ENCODE measurements at places on chromosomes 6 and 20. TPM values are rescaled to one million over a fixed set of nuclear protein-coding genes. Genes with fewer than 3 reads are reported as not detected.
A peak's percentile ranks its signal among the peaks of the same experiment; 100 is the strongest.

The RAB5IF gene
- 94.5 TPM for total RNA-seq

The BANF2 gene
- total RNA-seq: not detected

The DACT2 gene
- not detected for total RNA-seq

DNA sequence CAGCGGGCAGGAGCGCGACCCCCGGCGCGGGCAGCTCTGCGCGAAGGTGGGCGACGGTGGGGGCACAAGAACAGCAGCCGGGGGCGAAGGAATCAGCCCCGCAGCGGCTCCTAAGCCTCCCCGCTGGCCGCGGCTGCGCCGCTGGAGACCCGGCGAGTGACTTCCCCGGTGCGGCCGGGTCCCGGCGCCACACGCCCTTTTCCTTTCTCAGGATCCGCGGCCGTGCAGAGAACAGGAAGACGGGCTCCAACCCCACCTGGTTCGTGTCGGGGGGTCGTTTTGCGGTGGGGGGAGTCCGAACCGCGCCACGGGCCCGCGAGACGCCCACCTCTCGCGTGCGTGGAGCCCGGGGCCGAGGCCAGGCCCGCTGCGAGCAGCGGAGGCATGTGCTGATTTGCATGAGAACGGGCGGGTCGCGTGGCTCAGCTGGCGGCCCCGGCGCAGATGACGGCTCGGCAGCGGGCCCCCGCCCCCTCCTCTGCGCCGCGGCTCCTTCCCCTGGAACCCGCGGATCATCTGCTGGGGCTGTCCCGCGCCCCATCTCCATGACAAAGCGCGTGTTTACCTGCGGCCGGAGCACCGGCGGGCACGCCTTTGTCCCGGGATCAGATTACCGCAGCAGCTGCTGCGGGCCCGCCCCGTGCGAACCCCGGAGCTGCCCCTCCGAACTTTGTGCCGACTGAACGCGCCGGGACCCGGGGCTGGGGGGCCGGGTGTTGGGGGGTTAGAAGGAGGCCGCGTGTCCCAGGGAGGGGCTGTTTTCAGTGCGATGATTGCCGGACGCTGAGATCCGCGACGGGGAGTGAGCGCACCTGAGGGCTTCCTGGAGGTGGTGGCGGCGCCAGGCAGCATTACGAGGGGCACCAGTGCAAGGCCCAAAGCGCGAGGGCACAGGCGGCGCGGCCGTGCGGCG lies 4.9 kb upstream of the DLL1 start:
- no peak overlapping the region for H3K27ac ChIP-seq
- peaks cover 19% of the 10 kb centered on the region for H3K4me1 ChIP-seq
- peaks cover 58% of the 10 kb centered on the region for H3K27me3 ChIP-seq
- H3K4me3 ChIP-seq: peak overlapping the region; percentile 66
- DNase-seq: no peak
- no peaks in the 10 kb centered on the region for H3K36me3 ChIP-seq

GRCh38 chr6:164015088-164015484 lies 600.6 kb downstream of the QKI start:
- no peak overlapping the region for H3K27ac ChIP-seq
- no peak for DNase-seq
- no peaks in the 10 kb centered on the region for H3K27me3 ChIP-seq
- H3K4me1 ChIP-seq: no peaks in the 10 kb centered on the region
- no peak overlapping the region for H3K4me3 ChIP-seq
- H3K36me3 ChIP-seq: no peaks in the 10 kb centered on the region

DNA sequence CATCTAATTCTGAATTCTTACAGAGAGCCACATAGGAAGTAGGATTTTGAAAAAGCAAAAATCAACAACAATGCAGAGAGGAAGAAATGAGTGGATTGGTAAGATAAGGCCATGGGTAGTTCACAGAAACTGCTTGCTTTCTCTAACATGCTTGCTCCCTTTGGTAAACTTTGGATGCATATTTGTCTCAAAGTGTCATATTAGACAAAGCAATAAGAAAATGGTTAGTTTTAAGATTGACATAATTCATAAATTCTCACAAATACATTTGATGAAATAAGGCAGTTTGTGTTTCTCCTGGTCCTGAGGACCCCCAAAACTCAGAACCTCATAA lies 31.7 kb downstream of the UTRN start:
- no peaks in the 10 kb centered on the region for H3K27me3 ChIP-seq
- peaks cover 4% of the 10 kb centered on the region for H3K36me3 ChIP-seq
- H3K4me1 ChIP-seq: peaks cover 68% of the 10 kb centered on the region
- no peak for DNase-seq
- peak overlapping the region; percentile 45 for H3K27ac ChIP-seq

- H3K4me1 ChIP-seq: peaks cover 63% of the 10 kb centered on the region
- peak; percentile 80 for DNase-seq
- peaks cover 4% of the 10 kb centered on the region for H3K27me3 ChIP-seq
- peak overlapping the region; percentile 94 for H3K27ac ChIP-seq
- H3K4me3 ChIP-seq: peak overlapping the region; percentile 45
Observed at GRCh38 chr6:33768644-33769120, 20.2 kb downstream of the LEMD2 start.

DNA sequence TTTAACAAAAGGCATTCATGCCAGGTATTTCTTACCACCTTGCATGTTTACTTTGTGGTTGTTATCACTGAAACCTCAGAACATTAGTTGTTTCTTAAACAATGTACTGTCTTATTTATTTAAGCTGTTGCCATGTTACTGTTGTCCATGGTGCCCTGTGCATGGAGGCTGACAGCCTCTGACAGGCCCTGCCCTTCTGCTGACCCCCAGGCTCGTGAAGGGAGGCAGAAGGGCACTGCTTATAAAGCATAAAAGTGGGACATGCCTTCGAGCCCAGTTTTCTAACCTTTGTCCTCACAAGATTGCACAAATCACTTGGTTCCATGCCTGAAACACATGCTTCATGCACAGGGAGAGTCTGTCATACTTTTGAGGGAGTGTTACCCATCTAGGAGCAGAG lies 46.7 kb upstream of the CLIC5 start:
- DNase-seq: no peak
- H3K4me3 ChIP-seq: no peak overlapping the region
- no peaks in the 10 kb centered on the region for H3K4me1 ChIP-seq
- H3K36me3 ChIP-seq: no peaks in the 10 kb centered on the region
- no peaks in the 10 kb centered on the region for H3K27me3 ChIP-seq

- no peak overlapping the region for H3K4me3 ChIP-seq
- peaks cover 7% of the 10 kb centered on the region for H3K27me3 ChIP-seq
- no peak overlapping the region for H3K27ac ChIP-seq
- peaks cover under 1% of the 10 kb centered on the region for H3K36me3 ChIP-seq
Observed at GRCh38 chr6:75308250-75308988, 23.8 kb upstream of the TMEM30A start.

All from HFFc6 (cell line).